A172 (cell line): ENCODE measurements at places on chromosomes 12 and 14. TPM values are rescaled to one million over a fixed set of nuclear protein-coding genes. Genes with fewer than 3 reads are reported as not detected.

Gene TBC1D30
- 0.26 and 1.6 TPM in 2 replicates for total RNA-seq

Gene GRIP1
- not detected in 2 replicates for total RNA-seq

Gene KLHDC1
- total RNA-seq: 0.05 and 1.3 TPM in 2 replicates

Gene SYNDIG1L
- not detected in 2 replicates for total RNA-seq

Gene SMIM41
- total RNA-seq: not detected in 2 replicates

Gene KRT73
- total RNA-seq: not detected in 2 replicates

Gene STYK1
- total RNA-seq: 0.12 and 9.9 TPM in 2 replicates

Gene PRH2
- total RNA-seq: not detected in 2 replicates

Gene CRIP1
- 1.5 TPM in 1 of 2 replicates, not detected in the other for total RNA-seq

Gene IRAK3
- total RNA-seq: not detected in 2 replicates

Gene B4GALNT3
- total RNA-seq: 1.9 and 2.5 TPM in 2 replicates

Gene KLHL33
- total RNA-seq: not detected in 2 replicates

Gene GPR68
- 0.48 and 0.98 TPM in 2 replicates for total RNA-seq

Gene NFATC4
- not detected in 2 replicates for total RNA-seq

Gene PRB2
- not detected in 2 replicates for total RNA-seq

Gene TMEM30B
- total RNA-seq: not detected in 2 replicates
